ENCODE measurements at places on chromosomes 1 and 21.

- no peak for DNase-seq
Measured at GRCh38 chr1:86787621-86788020, 83.2 kb downstream of the SH3GLB1 start.

DNA sequence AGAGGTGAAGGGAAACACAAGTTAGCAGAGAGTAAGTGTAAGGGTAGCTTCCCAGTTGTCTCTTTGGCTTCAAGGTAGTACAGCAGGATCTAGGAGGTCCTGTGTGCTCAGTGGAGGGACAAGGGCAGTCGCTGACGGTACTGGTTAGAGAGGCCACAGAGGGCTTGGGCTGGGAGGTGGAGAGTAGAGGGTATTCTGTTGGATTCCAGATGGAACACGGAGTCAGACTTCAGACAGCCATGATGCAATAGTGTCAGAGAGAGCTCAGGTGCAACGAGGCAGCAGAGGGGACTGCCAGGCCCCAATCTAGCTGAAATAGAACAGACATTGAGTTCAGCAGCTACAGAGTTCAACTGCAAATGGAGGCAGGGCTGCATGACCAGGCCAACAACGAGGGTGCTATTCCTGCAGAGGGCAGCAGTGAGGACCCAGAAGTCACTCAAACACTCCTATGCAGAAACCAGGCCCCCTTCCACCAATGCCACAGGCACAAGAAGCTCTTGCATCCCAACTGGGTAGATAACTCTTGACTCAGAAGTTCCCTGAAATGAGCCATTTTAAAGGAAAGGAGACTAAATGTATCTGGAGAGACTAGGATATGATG, 325.0 kb upstream of the ESRRG start:
- no peak for DNase-seq

DNA sequence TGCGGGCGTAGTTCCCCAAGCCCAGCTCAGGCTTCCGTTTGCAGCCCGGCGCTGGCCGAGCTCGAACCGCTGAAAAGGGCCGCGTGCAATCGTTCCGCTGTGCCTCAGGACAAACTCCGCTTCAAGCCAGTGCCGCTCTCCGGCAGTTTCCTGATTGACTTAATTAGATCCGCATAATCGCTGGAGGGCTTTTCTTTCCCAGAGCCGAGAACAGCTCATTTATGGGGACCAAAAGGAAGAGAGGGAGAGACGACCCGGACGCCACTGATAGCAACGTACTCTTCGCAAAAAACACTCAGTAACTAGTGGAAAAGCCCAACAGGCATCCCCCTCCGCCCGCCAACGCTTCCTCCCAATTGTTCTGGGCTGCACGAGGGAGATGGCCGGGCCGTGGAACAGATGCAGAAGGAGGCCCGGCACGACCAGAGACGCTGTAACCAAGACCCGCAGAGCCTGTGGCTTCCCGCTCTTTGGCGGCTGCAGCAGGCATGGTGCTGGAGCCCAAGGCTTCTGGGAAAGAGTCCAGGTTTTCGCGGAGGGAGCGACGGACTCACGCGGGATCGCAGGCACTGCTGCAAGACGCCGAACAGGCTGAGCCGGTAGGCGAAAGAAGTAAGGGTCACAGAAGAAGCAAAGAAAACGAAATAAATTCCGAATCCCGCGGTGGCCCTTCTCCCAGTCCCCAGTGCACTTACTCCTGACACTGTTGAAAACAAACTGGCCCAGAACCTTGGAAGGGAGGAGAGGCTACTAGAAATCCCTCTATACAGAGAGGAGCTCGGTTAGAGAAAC, 3.6 kb upstream of the FOXD2 start:
- DNase-seq: no peak

GRCh38 chr21:26140926-26141325, 29.6 kb downstream of the APP start:
- no peak for DNase-seq

- peak; percentile 95 for DNase-seq
Measured at GRCh38 chr1:233326811-233327650, 493 bp upstream of the MAP3K21 start.
